NCI-H748 treated with DMSO at 0.1 percent for 48 hours (cell line): ENCODE measurements at places on chromosomes 12 and 14.

DNA sequence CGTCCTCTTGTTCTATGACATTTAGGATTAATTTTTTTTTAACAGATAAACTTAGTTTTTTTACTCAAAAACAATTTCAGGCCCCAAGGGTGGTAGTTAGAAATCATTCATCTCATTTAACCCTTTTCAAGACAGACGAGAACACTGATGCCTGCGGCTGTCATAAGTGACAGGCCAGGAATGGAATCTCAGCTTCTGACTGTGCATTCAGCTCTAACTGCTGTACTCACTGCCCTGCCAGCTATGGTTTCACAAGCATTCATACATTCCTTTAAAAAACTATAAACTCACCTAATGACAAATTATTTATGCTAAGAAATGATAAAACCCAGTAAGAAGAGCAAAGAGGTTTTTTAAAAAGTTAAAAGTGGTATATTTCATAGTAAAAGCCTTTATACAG, 8.8 kb downstream of the DENND5B start:
- DNase-seq = no peak

GRCh38 chr12:124655698-124656516, 88.5 kb upstream of the NCOR2 start:
- DNase-seq = no peak

- no peak for DNase-seq
Measured at GRCh38 chr12:49987625-49988303, 15.0 kb downstream of the AQP6 start.

GRCh38 chr14:101963656-101964296, 597 bp upstream of the DYNC1H1 start:
- DNase-seq = no peak

GRCh38 chr14:36254020-36254624, 66.3 kb downstream of the MBIP start:
- no peak for DNase-seq

DNA sequence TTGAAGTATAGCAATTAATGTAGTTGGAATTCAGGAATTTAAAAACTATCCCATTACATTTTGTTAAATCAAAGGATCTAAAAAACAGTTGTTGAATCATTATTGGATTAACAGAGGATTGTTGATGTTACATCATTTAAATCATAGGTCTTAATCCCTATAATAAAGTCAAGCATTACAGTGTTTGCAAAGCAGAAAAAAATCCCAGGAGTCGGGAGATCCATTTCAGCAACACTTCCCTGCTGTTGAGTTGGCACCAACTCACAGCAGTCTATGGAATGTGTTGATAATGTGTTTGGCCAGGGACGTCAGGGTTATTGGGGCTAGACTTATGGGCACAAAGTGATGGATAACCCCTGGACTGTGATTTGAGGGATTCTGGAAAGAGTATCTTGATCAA, 99.1 kb upstream of the TMTC1 start:
- no peak for DNase-seq

GRCh38 chr14:22837114-22837749, 847 bp downstream of the MMP14 start:
- DNase-seq = no peak

DNA sequence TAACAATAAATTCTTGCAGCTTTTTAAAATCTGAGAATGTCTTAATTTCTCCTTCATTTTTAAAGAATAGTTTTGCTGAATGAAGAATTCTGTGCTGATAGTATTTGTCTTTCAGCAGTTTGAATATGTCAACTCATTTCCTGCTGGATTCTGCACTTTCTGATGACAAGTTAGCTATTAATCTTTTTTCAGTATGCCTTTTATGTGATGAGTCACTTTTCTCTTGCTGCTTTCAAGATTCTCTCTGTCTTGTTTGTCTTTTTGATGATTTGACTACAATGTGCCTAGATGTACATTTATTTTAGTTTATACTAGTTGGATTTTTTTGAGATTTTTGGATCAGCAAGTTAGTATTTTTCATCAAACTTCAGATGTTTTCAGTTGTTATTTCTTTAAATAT, 87.9 kb upstream of the AVPR1A start:
- no peak for DNase-seq

- DNase-seq = no peak
Measured at GRCh38 chr12:41930866-41931437, 213.7 kb downstream of the GXYLT1 start.

DNA sequence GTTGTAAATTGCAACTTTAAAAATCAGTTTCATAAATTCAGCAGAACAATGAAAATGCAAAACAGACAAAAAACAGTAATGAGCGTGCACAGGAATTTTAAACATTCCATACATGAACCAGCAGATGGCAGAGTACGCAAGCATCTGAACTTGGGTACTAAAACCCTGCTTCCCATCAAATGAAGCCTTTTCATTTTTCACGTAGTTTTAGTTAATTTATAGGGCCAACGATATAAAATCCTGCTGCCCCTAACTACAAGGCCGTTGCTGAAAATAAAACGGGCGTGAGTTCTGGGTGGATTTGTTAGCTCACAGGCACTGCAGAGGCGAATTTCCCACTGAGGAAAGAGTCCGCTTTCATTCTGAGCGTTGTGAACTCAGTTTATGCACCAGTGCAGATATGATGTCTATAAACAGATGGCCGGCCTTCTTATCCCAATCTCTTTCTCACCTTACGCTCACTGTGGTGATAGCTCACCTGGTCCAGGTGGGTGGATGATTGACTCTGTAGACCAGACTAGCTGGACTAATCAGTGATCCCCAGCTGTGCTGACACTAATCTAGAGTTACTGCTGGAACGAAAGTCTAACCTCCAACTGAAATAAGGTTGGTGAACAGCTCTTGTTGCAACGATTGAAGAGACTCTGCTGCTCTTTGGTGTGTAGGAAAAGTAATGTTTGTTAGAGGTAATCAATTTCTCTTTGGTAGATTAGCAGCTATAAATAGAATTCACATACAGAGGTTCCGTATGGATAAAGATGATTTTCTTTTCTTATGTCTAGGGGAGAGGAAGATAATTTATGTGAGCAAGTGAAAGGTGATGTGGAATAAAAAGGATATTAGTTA, 89.2 kb downstream of the PDZRN4 start:
- DNase-seq = peak; percentile 95

GRCh38 chr12:39503439-39503838, 60.5 kb upstream of the KIF21A start:
- no peak for DNase-seq

GRCh38 chr14:72625689-72626088, 268.2 kb downstream of the DPF3 start:
- DNase-seq = no peak

GRCh38 chr14:88075269-88075981, 70.5 kb downstream of the GPR65 start:
- DNase-seq = no peak

GRCh38 chr14:31968956-31969698, 108.0 kb upstream of the ARHGAP5 start:
- no peak for DNase-seq

DNA sequence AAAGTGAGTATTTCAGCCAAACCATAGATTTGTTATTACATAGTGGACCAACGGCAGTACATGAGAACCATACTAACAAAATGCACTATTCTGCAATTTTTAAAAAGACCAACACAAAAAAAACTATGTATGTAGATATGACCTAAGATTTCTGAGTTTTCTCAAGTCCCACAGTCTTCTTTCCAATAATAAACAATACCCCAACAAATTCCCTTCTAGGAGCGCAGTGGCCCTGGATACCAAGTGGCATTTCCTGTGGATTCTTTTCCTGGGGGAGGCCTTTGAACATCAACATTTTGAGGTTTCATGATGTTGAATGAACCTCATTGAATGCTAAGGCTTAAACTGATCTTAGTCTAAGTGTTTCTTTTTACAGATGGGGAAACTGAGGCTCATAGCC, 210.5 kb downstream of the BCAT1 start:
- DNase-seq = no peak

GRCh38 chr14:67532998-67533753, at the start of gene PLEKHH1:
Gene PLEKHH1 (plus strand): TSS chr14:67533290. CDS start chr14:67541868, 8,578 bp downstream.
- DNase-seq = peak; percentile 60

DNA sequence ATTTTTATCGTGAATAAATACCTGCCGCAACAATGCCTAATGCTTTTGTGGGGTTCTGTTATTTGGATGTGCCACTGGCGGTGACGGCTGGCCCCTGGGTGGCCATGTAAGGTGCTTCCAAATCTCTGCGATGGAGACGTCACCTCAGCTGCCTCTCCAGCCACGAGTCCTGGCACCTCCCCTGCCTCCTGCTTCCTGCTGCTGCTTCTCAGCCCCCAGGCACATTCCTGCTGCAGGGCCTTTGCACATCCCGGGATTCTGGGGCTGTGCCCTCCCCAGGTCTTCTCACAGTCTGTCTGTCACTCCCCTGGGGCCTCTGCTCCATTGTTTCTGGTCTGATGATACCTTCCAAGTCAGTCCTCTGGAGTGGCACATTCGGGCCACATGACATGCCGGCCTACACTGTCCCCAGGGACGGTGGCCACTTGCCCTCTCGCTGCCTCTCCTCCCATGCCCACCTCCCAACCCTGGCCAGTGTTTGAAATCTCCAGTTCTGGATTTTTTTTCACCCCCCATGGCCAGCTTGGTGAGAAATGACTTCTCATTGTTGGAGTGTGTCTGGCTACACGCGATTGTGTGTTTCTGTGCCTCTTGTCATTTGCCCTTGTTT, 151.8 kb downstream of the KIF26A start:
- no peak for DNase-seq

- DNase-seq = no peak
Measured at GRCh38 chr12:34379142-34379541, 356.8 kb downstream of the ALG10 start.

DNA sequence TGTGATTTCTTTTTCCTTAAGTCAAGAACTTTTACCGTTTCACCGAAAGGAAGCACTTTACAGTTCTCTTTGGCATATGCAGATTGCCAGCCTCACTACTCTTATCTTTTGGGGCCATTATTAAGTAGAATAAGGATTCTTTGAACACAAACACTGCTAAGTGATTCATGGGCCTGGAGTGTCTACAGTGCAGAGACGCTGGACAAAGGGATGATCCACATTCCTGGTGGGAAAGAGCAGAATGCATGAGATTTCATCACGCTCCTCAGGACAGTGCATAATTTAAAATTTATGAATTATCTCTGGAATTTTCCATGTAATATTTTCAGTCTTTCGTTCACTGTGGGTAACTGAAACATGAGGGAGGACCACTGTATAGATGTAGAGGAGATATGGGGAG, 90.2 kb downstream of the TTLL5 start:
- DNase-seq = no peak

- DNase-seq = peak; percentile 43
Measured at GRCh38 chr12:52278575-52279421, 4.4 kb downstream of the KRT86 start.

DNA sequence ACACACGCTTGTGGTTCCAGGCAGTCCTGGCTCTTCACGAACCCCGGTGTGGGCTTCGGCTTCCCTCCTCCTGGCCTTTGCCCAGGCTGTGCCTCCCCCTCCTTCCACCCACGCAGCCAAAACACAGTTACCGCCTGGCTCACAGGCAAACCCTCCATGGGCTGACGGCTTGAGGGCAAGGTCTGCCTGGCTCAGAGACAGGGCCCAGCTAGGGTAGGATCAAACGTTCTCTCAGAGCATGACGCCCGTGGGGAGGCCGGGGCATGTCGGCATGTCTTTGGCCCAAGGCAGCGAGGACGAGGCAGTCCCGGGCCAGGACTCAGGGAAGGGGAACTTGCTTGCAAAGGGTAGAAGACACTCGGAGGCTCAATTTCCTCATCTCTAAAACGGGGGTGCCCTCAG, 2.1 kb downstream of the SLC25A47 start:
- DNase-seq = no peak

DNA sequence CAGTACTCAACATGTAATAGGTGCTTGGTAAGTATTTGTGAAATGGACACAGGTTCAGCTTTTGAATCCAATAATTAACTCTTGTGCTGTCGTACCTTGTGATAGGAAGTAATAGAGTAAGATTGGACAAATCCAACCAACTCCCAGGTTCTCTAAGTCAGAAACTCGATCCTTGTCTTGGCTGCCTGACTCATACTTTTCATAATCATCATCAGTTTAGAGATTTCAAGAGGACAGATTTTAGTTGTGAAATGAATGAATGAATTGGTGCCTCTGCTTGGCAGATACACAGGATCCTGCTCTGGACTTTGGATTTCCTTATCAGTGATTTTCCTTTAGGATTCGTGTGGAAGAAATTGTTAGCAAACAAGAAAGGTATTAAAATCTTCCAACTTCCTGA, 1145.2 kb downstream of the AACS start:
- DNase-seq = no peak

- no peak for DNase-seq
Measured at GRCh38 chr12:19326102-19326501, 113.2 kb upstream of the AEBP2 start.

DNA sequence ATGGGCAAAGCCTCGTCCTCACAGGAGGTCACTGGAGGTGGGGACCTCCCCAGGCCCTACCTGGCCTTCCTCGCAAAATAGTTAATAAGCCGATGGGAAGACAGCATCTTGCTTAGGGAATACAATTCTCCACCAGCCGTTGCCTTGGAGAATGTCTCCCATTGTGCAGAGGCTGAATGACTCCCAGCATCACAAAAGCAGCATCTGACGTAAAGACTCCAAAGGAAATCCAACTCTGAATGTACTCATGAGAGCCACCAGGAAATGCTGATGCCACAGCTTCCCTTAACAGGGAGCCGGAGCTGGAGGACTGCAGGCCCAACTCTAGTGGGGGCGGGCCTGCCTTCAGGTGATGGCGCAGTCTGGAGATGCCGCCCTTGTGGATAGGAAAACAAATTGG, 15.5 kb downstream of the CCDC63 start:
- DNase-seq = no peak

GRCh38 chr14:91219517-91220389, 24.8 kb downstream of the GPR68 start:
- DNase-seq = no peak

- no peak for DNase-seq
Measured at GRCh38 chr12:80979816-80980215, 42.1 kb upstream of the LIN7A start.

GRCh38 chr14:68707482-68707881, 85.4 kb downstream of the ZFP36L1 start:
- DNase-seq = no peak

GRCh38 chr12:25435431-25435830, 117.7 kb downstream of the LMNTD1 start:
- no peak for DNase-seq

DNA sequence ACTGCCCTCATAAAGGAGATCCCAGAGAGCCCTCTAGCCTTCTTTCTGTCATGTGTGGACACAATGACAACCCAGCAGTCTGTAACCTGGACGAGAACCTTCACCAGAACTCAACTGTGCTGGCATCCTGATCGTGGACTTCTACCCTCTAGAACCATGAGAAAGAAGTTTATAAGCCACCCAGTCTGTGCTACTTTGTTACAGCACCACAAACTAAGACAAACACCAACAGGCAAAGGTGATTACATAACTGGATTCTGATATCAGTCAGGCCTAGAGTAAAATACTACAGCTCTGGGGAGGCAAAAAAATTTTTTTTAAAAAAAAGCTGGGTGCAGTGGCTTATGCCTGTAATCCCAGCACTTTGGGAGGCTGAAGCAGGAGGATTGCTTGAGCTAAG, 18.5 kb downstream of the TM7SF3 start:
- no peak for DNase-seq
